Cardiac atrium fibroblast (primary cell): ENCODE measurements at places on chromosomes 12 and 14. TPM values are rescaled to one million over a fixed set of nuclear protein-coding genes. Genes with fewer than 3 reads are reported as not detected.

The KLC1 gene
- total RNA-seq: 170 and 195 TPM in 2 replicates

The SRGAP1 gene
- 4.4 and 4.7 TPM in 2 replicates for total RNA-seq

The PTPN6 gene
- under 0.01 TPM in 1 of 2 replicates, not detected in the other for total RNA-seq

The CPNE6 gene
- total RNA-seq: not detected in 2 replicates

The ARMH4 gene
- total RNA-seq: 2.1 and 2.2 TPM in 2 replicates

The C3AR1 gene
- not detected in 2 replicates for total RNA-seq

The HNF1A gene
- 0.32 TPM in 1 of 2 replicates, not detected in the other for total RNA-seq

The SPIC gene
- total RNA-seq: not detected in 2 replicates

The TAS2R14 gene
- 0.54 and 1.8 TPM in 2 replicates for total RNA-seq
